Hematopoietic multipotent progenitor cell treated with erythropoietin and hydrocortisone succinate and interleukin-3 and kit ligand, for 8 days (in vitro differentiated cells): ENCODE measurements at places on chromosomes 12 and 14.

GRCh38 chr12:11748903-11749302 lies 99.4 kb downstream of the ETV6 start:
- no peak for DNase-seq

- no peak for DNase-seq
Measured at GRCh38 chr12:25317553-25317952, 66.8 kb upstream of the KRAS start.

GRCh38 chr12:2393016-2393415 lies 340.2 kb downstream of the CACNA1C start:
- no peak for DNase-seq

DNA sequence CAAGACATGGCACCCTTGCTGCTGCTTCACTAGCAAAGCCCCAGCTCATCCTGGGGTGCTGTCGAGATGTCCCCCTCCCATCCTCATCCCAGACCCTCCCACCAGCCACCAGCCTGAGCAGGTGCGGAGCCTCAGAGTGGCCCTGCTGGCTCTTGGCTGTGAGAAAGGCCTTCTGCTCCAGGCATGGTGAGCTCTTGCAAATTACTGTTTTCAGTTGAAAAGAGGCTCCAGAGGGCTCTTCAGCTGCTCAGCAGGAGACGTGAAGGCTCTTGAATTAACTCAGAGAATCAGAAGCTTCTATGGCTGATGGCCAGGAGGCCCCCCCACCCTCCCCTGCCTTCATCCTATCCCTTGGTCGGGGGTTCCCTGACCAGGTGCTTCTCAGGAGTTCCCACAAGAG lies 44.1 kb downstream of the WSCD2 start:
- no peak for DNase-seq

- DNase-seq = no peak
Measured at GRCh38 chr12:2481951-2482350, 312.8 kb upstream of the FKBP4 start.
